ENCODE measurements at places on chromosomes 7 and 10. TPM values are rescaled to one million over a fixed set of nuclear protein-coding genes. Genes with fewer than 3 reads are reported as not detected.

Gene CDC123
- 98.6 TPM for polyA plus RNA-seq

Gene SPDYE8
- 1.2 TPM for polyA plus RNA-seq

Gene NRP1
- 160 TPM for polyA plus RNA-seq

Gene UCN3
- 0.78 TPM for polyA plus RNA-seq

Gene TAS2R41
- not detected for polyA plus RNA-seq

DNA sequence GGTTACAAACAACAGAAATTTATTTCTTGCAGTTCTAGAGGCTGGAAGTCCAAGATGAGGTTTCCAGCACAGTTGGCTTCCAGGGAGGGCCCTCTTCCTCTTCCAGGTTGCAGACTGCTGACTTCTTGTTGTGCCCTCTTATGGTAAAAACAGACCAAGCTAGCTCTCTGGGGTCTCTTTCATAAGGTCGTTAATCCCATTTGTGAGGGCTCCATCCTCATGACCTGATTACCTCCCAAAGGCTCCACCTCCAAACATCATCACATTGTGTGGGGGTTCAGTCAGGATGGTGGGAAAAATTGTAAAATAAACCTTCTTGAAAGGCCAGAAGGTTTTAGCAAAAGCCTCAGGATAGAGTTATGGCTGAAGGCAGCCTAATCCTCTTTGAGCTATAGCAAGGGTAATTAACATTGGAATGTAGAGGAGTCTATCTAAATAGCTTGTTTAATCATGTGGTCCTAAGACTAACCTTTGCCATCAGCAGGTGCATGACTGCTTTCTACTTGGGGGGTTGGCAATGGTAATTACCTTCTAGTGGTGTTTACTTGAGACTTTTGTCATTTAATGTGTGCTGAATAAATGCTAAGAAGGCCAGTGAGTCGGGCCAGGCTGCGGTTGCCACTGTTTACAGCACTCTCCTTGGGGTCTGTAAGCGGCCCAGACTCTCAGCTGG lies 80.8 kb downstream of the PPP1R17 start:
- no peak for DNase-seq

- DNase-seq = peak; percentile 19
Measured at GRCh38 chr10:119104654-119105015, 722 bp downstream of the DENND10 start.

DNA sequence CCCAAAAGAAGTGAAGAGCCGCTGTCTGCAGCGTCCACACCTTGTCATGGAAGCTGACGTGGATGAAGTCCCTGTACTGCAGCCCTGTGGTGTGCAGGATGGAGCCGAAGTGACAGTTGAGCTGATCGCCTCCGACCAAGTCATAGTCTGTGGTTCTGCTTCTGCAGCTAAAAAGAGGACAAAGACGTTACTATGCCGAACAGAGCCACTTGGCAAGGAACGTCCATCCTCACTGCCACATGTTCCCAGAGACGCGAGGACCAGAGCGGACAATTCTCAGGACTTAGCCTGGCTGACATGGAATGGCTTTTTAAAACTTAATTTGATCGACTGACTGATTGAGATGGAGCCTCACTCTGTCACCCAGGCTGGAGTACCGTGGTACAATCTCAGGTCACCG lies 21.8 kb downstream of the DAGLB start:
- no peak for DNase-seq

- DNase-seq = no peak
Measured at GRCh38 chr7:26183545-26184280, 16.8 kb downstream of the HNRNPA2B1 start.

GRCh38 chr10:62560201-62560819 lies 186.1 kb downstream of the ZNF365 start:
- DNase-seq = no peak

GRCh38 chr7:152162287-152162686 lies 136.8 kb downstream of the GALNT11 start:
- DNase-seq = no peak

- no peak for DNase-seq
Measured at GRCh38 chr7:76403780-76404494, 5.6 kb downstream of the SSC4D start.

DNA sequence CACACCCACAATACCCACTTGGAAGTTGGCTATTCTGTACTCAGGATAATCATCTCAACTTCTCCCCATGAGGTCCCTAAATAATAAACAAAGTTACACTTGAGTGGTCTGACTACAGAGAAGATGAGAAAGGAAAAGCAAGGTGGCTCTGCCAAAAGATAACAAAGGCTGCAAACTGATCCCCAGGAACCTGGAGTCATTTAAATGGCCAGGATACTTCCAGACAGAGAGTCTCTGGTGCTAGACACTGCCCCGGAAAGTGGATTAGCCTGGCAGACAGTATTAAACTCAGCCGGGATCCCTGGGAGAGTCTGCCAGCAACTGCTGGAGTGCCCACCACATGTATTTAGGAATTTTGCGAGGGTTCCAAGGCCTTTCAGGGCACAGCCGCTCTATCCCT lies 93.7 kb downstream of the DGKI start:
- no peak for DNase-seq

DNA sequence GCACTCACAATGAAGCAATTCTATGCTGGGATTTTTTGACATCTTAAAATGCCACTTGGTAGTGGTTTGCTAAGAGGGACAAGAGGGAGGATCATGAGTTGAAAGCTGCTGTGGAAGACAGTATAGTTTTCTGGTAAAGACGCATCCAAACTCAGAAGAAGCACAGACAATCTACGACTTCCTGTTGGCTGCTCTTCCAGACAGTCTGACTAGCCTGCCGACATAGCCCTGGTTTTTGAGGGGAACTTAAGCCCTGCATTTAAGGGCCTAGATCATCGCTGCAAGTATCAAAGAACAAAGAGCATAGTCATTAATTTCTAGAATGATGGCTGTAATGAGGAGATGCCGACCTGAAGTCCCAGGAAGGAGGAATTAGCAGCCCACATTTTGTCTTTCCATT lies 99.9 kb upstream of the IKZF1 start:
- no peak for DNase-seq

- no peak for DNase-seq
Measured at GRCh38 chr10:61901829-61902444, 438 bp downstream of the ARID5B start.

DNA sequence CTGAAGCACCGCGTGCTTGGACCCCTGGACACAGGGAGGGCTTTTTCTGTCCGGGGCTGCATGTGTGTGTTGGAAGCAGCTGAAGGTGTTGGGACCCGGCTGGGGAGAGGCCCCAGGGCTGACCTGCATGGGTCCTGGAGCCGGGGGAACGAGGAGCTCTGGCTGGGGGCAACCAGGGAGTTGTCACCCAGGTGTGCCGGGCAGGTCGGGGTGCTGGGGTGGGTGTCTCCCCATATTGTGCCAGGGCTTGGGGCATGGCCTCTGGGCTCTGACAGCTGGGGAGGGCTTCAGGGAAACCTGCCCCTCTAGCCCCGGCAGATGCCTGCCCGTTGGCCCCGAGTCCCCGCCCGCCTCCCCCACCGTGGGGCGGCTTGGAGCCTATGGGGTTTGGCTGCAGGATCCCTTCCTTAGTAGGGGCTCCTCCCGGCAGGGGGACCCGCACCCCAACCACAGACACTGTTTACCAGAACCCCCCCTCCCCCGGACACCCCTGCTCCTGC lies 42.3 kb downstream of the UNCX start:
- peak; percentile 67 for DNase-seq

- DNase-seq = no peak
Measured at GRCh38 chr7:128302139-128302538, 41.6 kb downstream of the RBM28 start.
